ENCODE measurements at places on chromosomes 11 and 22. TPM values are rescaled to one million over a fixed set of nuclear protein-coding genes. Genes with fewer than 3 reads are reported as not detected.

STK33 gene
- 30.0 TPM for polyA plus RNA-seq

C11orf98 gene
- 54.5 TPM for polyA plus RNA-seq

DRD4 gene
- polyA plus RNA-seq = 1.7 TPM

MLC1 gene
- 0.66 TPM for polyA plus RNA-seq

PVALB gene
- 9.9 TPM for polyA plus RNA-seq

- no peak for DNase-seq
Observed at GRCh38 chr11:20080032-20080685, 80.1 kb downstream of the DBX1 start.

GRCh38 chr11:109697140-109697843 is 275.3 kb downstream of the C11orf87 start:
- DNase-seq = no peak

DNA sequence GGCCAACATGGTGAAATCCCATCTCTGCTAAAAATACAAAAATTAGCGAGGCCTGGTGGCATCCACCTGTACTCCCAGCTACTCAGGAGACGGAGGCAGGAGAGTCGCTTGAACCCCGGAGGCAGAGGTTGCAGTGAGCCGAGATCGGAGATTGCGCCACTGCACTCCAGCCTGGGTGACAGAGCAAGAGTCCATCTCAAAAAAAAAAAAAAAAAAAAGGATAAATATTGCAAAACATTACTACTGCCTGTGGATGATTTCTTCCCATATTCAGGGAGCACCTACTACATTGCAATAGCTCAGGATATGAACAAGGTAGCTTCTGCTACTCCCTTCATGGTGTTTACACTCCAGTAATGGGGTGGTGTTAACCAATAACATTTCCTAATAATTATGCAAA is 980.6 kb downstream of the NTM start:
- DNase-seq = no peak

DNA sequence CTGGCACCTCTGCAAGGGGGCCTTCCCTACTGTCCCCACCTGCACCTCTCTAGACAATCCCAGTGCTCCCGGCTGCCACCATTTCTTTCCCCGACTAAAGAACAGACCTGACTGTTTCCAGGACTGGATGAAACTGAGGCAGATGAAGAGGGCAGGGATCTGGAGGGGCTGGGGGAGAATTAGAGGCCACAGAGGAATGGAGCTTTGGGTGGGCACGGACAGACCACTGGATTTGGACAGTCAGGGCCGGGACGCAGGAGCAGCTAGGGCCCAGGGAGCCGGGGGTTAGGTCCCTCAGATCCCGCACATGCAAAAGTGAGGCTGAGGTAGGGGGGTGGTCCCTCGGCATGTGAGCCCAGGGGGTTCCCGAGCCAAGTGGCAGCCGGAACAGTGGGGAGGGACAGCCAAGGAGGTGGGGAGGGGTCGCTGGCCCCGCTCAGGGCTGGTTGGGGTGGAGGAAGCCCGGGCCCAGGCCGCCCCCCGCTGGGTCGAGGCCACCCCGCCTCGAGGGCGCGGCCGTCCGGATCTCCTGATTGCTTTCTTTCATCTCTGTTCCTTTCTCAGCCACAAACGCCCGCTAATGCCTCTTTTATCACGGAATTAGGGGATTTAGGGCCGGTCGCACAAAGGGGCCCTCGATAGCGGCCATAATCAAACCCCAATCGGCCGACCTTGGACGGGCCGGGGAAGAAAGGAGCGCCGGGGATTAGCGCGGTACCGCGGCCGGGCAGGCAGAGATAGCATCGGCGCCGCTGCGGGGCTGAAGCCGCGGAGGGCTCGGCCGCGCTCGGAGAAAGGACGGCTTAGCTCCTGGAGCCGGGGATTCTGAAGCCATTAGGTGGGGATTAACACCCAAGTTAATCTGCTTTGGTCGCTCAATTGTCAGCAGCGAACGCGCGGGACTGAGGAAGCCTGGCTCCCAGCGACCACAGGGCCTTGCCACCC is 9.3 kb downstream of the SLC25A1 start:
- DNase-seq = no peak

Data from right renal pelvis (tissue), 4 donors.